ENCODE measurements at places on chromosomes 12 and 14.
A peak's percentile ranks its signal among the peaks of the same experiment; 100 is the strongest.

DNA sequence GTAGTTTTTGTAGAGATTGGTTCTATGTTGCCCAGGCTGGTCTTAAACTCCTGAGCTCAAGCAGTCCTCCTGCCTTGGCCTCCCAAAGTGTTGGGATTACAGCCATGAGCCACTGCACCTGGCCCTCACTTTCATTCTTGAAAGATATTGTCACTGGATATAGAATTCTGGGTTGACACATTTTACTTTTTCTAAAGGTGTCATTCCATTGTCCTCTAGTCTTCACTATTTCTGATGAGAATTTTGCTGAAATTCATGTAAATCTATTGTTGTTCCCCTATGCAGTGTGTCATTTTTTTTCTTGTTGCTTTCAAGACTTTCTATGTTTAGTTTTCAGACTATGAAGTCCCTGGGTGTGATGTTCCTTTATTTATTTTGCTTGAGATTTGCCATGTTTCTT lies 29.2 kb downstream of the ACADS start:
- no peak for DNase-seq

DNA sequence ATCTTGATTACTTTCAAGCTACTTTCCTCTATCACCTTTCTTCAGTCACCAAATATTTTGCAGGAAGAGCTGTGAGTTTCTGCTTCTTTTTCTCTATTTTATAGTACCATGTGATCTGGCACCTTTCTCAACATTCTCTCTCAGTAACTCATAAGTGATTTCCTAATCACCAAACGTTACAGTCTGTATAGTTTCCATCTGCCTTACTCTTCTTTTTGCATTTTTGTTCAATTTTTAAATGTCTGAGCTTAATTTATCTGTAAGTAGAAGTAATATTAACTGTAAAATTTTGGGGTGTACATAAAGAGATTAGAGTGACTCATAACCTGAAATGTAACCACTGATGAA lies 422.1 kb upstream of the SYT1 start:
- peak; percentile 37 for DNase-seq

DNA sequence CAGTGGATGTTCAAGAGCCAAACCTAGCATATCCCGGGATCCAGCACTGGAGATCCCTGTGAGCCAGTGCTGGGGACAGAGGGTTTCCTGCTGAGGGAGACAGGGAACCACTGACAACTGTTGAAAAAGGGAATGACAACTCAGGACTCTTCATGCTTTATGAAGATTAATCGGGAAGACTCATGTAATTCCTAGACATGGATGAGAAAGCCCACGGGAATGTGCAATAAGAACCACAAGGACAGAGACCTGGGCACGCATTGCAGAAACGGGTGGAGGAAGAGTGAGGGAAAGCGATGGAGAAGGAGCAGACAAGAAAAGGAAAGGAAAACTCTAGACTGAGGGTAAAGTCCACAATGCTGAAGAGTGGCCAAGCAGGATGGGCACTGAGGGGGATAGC lies 296.0 kb downstream of the PCNX1 start:
- peak; percentile 13 for DNase-seq

DNA sequence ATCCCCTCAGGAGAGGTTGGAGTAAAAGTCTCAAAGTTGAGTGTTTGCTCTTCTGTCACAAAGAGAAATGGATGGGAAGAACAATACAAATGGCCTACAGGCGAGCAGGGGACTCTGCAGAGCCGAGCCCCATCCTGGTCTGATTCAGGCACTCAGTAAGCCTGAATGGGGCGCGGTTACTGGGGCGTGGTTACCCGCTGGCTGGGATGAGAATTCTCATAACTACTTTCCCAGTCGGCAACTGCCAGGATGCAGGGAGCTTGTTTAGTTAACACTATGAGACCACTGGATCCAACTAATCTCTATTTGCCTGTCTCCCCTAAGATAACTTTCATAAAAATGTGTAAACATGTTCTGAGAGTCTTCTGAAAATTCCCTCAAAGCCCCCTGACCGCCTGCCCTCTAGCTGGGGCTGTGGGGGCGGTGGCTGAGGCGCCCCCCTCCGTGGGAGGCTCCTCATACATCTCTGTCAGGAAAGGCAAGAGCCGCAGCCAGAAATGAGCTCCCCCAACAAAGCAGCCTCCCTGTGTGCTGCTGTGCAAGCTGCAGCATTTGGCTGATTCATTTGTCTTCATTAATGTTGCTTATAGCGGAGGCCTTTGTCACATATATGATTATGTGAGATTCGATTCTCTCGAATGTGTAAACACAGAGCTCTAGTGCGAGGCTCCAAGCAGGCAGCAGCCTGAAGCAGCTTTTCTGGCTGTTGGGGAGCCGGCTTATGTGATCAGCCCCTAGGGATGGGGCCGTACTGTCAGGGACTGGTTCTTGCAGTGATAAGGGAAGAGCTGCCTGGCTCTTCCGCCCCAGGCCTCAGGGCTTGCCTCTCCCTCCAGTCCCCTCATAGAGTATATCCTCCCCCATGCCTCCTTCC lies 126.1 kb upstream of the ARHGAP5 start:
- DNase-seq, result peak; percentile 81

GRCh38 chr12:27571463-27571862 lies 47.5 kb downstream of the PPFIBP1 start:
- peak; percentile 68 for DNase-seq

GRCh38 chr12:15543347-15543746 lies 221.0 kb downstream of the PTPRO start:
- no peak for DNase-seq

DNA sequence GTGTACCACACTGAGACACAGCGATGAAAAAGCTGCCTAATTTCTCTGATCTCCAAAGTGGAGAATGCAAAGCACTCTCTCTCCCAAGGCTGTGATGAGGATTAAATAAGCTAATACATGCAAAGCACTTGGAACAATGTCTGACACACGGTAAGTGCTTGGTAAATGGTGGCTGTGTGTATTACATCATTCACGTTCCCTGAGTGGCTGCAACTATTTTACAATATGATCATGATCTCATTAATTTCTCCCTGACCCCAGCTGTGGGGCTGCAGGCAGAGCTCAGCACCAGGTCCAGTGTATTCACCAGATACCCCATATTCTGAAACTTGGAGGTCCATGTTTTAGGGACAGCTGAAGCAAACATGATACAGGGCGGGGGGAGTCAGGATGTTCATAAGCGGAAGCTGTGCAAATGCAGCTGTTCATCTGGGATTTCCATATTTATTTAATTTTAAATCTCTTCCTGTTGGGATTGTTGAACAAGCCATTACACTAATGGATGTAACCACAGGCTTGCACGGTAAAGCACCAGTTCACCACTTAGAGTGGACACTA lies 106.4 kb downstream of the CCDC60 start:
- no peak for DNase-seq

DNA sequence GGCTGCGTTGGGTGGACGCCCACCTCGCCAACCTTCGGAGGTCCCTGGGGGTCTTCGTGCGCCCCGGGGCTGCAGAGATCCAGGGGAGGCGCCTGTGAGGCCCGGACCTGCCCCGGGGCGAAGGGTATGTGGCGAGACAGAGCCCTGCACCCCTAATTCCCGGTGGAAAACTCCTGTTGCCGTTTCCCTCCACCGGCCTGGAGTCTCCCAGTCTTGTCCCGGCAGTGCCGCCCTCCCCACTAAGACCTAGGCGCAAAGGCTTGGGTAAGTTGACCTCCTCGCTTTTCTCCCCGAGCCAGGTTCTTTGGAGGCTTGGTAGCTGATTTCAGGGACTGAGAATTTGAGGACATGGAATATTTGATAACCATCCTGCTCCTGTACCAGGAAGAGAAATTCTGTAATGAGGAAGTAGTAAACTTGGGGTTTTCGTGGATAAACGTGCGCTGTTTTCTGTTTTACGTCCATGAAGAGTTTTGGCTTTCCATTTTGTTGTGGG lies 530 bp downstream of the APAF1 start:
- DNase-seq, result peak; percentile 35

DNA sequence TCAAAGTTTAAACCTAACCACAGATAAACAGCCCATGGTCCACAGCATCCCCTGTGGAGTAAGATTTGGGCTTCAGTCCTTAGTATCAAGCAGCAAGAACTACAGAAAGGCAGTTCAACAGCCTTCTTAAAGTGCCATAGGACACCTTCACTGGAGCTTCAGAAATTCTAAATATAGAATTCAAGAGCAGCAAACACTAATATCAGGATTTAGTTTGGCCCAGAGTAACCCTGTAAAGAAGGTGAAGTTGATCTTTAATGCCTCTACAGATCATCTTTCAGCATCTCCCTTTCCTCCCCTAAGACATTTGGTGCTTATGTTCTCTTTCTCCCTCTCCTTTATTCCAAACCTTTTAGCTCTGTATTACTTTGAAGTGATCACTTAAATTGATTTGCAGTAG lies 59.5 kb upstream of the ARHGAP5 start:
- no peak for DNase-seq

DNA sequence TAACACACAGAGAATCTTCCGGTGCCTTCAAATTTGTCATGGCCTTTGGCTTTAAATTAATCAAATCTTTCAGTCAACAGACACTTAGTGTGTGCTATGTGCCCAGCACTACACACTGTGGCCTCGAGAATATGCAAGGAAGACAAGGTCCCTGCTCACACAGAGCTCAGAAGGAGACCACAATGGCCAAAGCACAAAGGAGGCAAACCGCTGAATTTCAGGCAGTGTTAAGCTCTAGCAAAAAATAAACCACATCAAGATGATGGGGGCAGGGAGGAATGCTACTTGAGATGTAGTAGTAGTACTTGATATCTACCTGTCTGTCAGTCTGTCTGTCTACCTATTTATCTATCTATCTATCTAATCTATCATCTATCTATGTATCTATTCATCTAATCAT lies 227.9 kb downstream of the TMEM132D start:
- no peak for DNase-seq

GRCh38 chr12:76080017-76080728 lies 4.3 kb downstream of the NAP1L1 start:
- peak; percentile 89 for DNase-seq

DNA sequence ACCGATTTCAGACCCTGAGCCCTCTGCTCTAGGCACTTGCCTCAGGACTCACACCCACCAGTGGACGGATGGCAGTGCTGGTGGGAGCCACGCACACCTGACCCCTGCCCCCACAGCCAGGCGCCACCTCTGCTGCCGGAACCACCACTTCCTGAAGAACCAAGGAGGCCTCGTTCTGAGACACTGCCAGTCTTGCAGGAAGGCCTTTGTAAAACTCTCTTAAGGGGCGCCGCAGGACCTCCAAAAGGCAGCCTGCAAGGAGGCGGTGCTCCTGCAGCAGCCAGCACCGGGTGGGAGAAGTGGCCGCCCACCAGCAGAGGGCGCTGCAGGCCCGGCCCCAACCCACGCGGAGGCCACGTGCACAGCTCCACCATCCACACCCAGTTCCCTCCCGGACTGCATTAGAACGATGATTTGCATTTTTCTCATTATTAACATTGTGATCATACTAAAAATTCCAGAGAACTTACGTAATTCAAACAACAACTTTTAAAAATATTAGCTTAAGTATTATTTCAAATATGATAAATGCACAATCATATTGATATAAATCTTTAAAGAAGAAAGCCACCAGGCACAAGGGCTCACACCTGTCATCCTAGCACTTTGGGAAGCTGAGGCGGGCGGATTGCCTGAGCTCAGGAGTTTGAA lies 12.8 kb downstream of the STX2 start:
- peak; percentile 37 for DNase-seq

GRCh38 chr12:38253778-38254177 lies 62.8 kb upstream of the ALG10B start:
- no peak for DNase-seq

DNA sequence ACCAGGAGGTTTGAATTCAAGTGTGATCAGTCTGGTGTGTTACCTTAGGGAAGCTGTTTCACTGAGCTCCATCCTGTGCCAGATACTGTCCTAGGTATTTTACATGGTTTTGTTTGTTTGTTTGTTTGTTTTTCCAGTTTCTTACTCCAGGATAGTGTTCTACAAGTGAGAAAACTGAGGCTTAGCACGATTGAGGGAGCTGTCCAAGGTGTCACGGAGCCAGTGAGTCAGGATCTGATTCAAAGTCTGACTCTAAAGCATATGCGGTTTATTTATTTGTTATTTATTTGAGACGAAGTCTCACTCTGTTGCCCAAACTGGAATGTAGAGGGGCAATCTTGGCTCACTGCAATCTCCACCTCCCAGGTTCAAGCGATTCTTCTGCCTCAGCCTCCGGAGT lies 79.7 kb upstream of the GNG2 start:
- peak; percentile 50 for DNase-seq

DNA sequence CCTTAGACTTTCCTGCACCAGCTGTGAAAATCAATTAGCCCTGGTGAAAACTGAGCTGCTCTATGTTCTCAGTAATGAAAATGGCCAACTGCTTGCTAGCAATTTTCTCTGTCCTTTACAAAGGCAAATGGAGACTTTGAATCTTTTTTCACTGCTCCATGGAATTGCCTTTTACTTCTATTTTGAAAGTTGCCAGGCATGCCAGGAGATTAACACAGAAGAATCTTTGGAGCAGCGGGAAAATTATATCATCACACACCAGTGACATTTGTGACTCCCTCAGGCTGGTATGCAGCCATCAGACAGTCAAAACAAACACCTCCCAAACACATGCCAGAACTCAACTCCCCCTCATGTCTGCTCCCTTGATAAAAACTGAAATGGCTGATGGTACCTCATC lies 872.0 kb upstream of the FLRT2 start:
- no peak for DNase-seq

GRCh38 chr14:92980866-92981265 lies 57.9 kb downstream of the CHGA start:
- no peak for DNase-seq

- DNase-seq, result no peak
Measured at GRCh38 chr14:65847075-65847847, 434.7 kb downstream of the FUT8 start.

DNA sequence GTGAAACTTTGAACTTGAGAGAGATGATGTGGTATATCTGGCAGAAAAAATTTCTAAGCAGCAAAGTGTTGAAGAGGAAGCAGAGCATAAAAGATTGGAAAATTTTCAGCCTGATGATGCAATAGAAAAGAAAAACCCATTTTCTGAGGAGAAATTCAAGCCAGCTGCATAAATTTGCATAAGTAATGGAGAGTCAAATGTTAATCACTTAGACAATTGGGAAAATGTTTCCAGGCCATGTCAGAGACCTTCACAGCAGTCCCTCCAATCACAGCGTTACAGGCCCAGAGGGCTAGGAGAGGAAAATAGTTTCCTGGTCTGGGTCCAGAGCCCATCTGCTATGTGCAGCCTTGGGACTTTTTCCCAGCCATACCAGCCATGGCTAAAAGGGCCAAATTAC lies 469.0 kb upstream of the FOXG1 start:
- no peak for DNase-seq

- no peak for DNase-seq
Measured at GRCh38 chr12:124713041-124713435, 145.6 kb upstream of the NCOR2 start.

DNA sequence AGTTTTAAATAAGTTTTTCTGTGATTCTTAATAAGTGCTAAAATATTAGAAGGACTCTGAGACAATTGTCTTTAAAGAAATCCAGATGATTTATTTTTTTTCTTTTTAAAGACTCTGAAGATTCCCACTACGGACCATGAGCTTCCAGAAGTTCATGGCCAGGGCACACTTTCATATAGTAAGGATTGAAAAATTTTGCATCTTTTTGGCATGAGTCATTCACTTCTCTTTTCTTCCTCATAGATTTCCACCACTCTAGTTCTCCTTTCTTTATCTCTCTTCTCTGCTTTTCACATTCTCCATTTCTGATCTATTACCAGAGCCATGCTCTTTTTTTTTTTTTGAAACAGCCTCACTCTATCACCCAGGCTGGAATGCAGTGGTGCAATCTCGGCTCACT lies 385.8 kb downstream of the FLRT2 start:
- DNase-seq, result no peak

GRCh38 chr12:3741882-3742672 lies 10.8 kb downstream of the CRACR2A start:
- no peak for DNase-seq

- DNase-seq, result no peak
Measured at GRCh38 chr14:78297858-78298257, 127.7 kb downstream of the NRXN3 start.

- peak; percentile 14 for DNase-seq
Measured at GRCh38 chr14:21768116-21768874, 94.7 kb upstream of the OR4E1 start.

All from mesenchymal stem cell (in vitro differentiated cells and primary cell).